Amygdala (tissue), 56 donors: ENCODE measurements at places on chromosomes 1 and 21.

DNA sequence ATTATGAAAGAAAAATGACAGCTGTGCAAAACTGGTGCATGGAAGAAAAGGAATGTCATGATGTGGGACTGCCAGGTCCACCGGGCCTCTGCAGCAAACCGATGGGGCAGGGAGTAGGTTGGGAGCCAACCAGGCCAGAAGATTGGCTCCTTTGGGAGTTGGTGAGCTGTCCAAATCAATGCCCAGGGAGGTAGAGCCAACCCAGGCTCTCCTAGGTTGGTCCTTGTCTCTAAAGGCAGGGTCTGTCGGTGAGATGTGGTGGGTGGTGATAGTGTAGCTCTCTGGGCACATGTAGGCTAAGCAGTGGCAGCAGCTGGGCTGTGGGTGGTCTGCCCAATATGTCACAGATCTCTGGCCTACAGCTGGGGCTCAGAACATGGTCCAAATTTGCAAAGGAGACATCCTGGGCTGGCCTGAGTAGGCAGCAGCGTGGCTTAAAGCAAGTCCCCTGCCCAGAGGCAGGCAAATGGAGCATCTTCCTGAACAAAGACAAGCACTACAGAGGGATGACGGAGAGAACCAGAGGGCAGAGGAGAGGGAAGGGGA is 61.2 kb upstream of the PRDX6 start:
- no peak for DNase-seq

DNA sequence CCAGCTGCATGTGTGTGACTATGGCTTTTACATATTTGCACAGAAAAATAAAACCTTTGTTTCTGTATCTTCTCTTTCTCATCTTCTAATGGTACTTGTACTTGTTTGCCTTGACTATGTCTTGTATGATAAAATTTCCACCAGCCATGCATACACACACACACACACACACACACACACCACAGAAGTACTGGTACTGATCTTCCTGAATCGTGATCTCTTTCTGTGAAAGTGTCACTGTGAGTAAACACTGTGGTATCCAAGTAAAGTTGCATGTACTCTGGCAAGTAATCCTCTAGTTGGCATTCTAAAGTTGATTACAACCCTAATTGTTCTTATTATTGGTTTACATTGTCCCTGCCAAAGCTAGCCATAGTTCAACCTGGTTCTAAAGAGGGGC is 176.7 kb downstream of the CRB1 start:
- DNase-seq = no peak

GRCh38 chr1:68785328-68785727 is 288.4 kb upstream of the DEPDC1 start:
- DNase-seq = no peak

DNA sequence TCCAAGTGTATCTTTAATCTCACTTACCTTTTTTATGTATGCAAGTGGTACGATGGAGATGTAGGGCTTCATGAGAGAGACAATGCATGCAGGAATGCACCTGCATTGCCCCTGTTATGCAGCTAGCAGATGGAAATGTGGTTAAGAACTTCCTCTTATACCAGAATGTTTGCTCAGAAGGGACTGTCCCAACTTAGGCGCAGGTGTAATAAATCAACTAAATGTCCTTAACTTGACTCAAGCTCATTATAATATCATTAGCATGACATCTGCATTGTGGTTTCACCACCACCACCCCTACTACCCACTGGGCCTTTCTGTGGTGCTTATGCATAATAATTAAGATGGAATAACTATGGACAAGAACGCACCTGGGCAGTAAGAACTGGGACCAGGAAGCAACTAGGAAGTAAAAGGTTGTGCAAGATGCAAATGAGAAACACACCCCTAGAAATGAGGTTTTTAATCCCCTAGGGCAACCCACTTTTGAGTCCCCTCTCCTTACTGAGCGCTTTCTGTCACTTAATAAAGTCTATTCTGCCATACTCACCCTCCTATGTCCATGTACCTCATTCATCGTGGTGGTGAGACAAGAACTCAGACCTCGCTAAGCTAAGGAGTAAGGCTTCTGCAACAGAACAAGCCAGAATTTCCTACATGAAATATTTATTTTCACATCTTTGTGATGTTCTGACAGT is 1103.3 kb upstream of the B3GALT2 start:
- DNase-seq = no peak

GRCh38 chr1:88983791-88984559 is 8.5 kb downstream of the KYAT3 start:
- no peak for DNase-seq

DNA sequence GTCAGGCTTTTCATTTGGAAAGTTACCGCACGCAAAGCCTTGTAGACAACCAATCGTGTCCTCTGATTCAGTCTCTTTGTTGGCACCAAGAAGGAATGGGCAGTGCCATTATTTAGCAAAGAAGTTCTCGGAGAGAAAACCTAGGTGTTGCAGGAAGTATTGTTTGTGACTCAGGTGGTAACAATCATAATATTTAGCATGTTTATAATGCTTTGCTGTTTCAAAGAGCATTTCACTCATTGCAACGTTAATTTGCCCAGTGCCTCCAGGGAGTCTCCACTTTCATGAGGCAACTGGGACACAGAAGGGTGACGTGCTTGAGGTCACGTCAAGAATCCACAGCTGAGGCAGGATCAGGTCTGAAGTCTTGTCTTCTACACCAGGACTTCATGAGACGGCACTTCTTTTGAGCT is 31.4 kb downstream of the STPG1 start:
- DNase-seq = no peak

- DNase-seq = no peak
Observed at GRCh38 chr1:223264983-223265908, 98.7 kb downstream of the SUSD4 start.

DNA sequence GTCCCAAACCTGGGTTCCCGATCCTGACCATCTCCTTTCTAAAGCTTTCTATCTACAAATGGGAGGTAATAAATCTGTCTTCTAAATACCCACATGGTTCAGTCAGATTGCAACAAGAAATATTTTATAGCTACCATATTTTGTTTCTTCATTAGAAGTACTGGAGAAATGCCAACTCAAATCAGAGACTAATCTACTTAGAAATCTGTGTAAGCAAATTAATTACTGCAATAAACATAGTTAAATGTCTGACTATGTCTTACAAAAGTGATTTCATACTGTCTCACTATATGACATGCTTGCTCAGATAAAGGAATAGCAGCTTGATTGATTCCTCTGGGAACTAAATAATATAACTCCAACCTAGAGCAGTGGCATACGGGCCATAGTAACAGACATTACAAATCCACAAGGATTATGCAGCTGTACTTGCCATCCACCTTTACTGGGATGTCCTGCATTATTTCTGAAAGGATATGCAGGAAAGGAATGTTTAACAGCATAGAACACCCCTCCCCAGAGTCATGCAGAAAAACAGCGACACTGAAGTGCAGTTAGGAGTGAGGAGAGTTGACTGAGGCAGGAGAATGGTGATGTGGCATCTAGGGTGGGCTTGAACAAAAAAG is 80.3 kb downstream of the PCNX2 start:
- no peak for DNase-seq

DNA sequence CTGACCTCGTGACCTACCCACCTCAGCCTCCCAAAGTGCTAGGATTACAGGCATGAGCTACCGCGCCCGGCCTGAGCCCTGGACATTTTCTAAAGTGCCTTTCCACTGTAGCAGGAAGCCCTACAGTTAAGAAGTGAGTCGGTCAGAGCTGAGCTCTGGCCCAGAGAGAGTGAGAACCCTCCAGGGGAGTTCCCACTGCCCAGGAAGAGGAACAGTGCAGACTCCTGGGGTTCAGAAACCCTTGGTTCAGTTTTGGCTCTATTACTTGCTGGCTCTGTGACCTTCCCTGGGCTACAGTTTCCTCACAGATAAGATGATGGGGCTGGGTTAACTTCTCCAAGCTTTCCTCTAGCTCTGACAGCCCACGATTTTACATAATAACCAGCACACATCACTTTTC is 20.9 kb downstream of the SLC9A1 start:
- DNase-seq = no peak

- no peak for DNase-seq
Observed at GRCh38 chr1:93625582-93626327, 55.9 kb downstream of the BCAR3 start.

- no peak for DNase-seq
Observed at GRCh38 chr21:46158666-46159300, 3.4 kb upstream of the FTCD start.
